ENCODE measurements at places on chromosomes 6 and 20.

- no peak for DNase-seq
Observed at GRCh38 chr20:19936466-19937200, 80.5 kb upstream of the NAA20 start.

GRCh38 chr6:16723826-16724225 lies 37.4 kb downstream of the ATXN1 start:
- DNase-seq = no peak

DNA sequence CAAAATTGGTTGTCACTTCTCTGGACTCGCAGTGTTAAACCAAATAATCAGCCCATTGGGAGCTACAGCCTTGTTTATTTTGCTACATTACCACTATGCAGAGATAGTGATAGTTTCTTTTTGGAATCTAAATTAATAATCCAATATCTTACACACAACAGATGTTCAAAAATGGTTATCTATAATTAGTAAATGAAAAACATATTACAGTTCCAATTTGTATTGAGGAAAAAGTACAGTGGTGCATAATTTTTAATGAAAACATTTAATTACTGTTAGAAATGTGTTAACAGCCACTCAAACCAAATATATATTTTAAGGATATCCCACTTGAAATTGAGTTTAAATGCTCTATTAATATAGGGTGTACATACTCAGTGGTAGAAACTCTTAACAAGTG lies 327.3 kb upstream of the MARCKS start:
- no peak for DNase-seq

DNA sequence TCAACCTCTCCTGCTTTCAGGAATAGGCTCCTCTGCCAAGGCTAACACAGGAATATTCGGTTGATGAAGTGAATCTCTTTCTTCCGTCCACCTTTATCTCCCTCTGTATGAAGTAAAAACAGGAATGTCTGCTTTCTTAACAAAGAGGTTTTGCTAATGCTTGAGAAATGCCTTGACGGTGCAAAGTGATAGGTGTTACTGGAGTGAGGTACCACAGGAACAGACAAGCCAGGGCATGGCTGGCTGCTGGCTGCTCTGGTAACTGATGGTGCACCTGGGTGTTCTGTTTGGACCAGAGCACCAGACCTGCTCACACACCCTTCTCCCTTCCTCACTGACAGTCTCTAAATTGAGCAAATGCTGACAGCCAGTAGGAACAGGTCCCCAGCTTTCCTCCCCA lies 174.0 kb upstream of the FBXL4 start:
- no peak for DNase-seq

DNA sequence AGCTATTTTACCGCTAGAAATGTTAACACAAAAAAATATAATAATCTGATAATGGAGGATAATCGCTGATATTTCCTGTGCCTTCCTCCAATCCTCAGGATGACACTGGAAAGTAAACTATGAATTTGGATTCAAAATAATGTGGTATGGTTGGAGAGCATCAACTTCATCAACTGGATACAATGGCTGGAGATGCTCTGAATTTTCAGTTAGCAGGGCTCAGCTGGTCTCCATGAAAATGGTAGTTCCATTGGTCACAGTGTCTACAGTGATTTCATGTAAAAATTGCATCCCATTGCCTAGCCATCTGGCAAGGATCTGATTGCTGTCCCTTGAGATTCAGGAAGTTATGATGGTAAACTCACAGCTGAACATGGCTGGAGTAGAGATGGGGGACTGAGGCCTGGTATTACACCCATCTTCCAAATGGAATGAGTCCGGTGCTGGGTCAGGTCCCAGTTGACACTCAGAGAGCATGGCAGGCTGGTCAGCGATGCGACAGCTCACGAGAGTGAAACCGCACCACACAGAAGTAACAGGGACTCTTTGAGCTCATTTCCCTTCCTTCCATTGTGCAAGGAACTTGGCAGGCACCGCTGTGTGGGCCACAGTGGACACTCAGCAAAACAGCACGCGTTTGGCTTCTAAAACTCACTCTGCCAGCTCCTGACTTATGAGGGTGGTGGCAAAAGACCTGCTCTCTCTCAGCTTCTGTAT lies 142.4 kb upstream of the TNFAIP3 start:
- no peak for DNase-seq

DNA sequence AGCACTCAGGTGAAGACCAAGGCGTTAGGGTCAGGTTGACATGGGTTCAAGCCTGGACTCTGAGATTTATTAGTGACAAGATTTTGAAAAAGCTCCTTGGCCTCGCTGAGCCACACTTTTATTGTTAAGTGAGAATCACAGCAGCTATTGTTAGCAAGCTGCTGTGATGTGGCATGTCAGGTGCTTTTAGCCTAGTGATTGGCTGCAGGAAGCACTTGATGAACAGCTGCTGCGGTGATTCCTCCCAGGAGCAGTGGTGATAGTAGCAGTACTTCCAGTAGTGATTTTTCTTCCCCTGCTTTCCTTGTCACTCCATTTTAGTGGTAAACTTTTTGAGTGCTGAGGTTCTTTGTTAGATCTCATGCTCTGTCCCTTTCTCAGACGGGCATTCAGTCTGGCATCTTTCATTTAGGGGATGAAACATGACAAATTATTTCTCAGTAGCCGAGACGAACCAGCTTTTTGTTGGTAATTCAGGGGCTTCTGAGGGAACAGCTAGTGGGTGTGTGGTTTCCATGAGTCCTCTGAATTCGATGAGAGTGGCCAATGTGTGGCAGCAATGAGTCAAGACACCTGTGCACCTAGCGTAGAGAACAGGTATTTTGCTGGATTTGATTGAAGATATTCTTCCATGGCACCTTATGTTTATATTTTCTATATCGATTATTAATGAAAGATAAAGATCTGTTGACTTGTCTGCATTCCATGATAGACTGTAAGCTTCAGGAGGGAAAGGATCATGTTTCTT lies 696.7 kb downstream of the DHX35 start:
- no peak for DNase-seq

DNA sequence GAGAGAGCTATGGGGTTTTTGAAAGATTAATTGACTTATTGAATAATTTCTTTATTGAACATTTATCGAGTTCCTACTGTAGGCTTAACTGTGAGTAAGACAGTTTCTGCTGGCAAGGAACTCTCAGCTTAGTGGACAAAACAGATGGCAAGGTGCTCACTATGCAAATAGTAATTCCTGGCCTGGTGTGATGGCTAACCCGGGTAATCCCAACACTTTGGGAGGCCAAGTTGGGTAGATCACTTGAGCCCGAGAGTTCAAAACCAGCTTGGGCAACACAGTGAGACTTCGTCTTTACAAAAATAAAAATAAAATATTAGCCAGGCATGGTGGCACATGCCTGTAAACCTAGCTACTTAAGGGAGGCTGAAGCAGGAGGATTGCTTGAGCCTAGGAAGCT lies 13.5 kb upstream of the TGM2 start:
- no peak for DNase-seq

- no peak for DNase-seq
Observed at GRCh38 chr20:48065833-48066232, 280.6 kb upstream of the SULF2 start.

DNA sequence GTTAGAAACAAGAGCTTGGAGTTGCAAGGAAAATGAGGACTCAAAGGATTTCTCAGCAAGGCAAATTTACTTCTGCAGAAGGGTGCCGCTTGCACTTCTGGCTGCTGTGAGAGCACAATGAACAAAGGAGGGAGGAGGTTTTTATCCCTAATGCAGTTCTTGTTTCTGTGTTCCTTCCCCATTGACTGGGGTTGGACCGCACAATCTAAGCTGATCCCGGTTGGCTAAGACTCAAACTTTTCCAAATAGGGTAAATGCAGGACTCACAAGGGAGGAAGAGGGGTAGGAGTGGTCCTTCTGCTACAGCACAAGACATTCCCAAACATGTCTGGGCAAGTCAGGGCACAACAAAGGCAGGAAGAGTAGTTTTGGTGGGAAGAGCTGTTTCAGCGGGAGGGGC lies 249.6 kb upstream of the MOCS1 start:
- no peak for DNase-seq

GRCh38 chr6:124982669-124983068 lies 20.4 kb downstream of the RNF217 start:
- no peak for DNase-seq

- no peak for DNase-seq
Observed at GRCh38 chr20:23027721-23028120, 7.4 kb upstream of the SSTR4 start.

DNA sequence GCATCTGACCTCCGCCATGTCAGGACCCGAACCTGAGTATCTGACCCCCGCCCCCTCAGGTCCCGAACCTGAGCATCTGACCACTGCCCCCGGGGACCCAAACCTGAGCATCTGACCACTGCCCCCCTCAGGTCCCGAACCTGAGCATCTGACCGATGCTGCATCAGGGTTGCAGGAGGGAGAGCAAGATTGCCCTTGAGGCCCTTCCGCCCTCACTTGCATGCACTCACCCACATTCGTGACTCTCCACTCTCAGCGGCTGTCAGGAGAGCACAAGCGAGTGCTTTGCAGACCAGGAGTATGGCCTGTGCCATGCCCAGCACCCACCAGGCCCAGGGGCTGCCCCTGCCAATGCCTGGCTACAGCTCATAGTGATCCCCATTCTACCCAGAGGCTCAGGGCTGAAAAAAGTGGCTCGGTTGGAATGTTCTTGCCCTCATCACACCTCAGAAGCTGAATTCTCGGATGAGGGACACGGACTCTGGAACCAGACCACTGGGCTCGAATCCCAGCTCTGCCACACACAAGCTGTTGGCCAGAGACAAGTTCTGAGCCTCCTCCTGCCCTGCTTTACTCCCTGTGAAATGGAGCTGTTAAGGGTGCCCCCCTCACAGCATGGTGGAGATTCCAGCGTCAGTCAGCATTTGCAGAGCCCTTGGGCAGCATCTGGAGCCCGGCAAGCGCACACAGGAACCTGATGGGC lies 82.1 kb downstream of the DLL1 start:
- DNase-seq = no peak

- no peak for DNase-seq
Observed at GRCh38 chr6:106134087-106134770, 48.1 kb downstream of the PRDM1 start.

DNA sequence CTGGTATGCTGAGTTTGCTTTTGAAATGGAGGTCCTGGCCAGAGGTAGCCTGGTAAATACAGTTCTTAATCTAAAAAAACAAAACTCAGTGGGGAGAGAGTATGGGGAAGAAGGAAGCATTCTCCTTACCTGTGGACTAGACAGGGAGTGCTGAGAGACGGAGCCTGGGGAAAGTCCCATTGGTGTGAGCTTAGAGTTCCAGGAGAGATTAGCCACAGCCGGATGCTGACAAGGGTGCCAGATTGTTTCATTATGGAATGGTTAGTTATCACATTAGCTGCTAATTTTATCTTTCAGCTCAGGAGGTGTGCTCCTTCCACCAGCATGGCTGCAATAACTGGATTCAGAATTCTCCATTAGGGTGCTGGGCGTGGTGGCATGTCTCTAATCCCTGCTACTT lies 75.9 kb downstream of the RREB1 start:
- DNase-seq = no peak

DNA sequence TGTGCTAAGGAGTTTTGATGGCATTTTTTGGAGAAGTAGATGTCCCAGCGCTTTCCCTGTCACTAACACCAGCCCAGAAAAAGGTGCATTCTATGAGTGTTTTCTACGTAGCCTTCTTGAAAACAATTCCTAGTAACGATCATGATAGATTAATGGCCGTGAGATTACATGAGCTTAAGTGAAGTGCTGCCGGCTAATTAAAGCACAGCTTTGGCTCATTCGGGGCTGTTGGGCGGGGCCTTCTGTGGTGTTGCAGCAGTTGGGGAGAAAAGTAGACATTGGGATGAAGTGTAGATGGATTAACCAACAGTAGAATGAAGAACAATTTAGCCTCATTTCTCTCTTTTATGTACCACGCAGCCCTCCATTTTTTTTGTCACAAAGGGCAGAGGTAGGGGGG lies 20.8 kb upstream of the TRAF3IP2 start:
- peak; percentile 44 for DNase-seq

DNA sequence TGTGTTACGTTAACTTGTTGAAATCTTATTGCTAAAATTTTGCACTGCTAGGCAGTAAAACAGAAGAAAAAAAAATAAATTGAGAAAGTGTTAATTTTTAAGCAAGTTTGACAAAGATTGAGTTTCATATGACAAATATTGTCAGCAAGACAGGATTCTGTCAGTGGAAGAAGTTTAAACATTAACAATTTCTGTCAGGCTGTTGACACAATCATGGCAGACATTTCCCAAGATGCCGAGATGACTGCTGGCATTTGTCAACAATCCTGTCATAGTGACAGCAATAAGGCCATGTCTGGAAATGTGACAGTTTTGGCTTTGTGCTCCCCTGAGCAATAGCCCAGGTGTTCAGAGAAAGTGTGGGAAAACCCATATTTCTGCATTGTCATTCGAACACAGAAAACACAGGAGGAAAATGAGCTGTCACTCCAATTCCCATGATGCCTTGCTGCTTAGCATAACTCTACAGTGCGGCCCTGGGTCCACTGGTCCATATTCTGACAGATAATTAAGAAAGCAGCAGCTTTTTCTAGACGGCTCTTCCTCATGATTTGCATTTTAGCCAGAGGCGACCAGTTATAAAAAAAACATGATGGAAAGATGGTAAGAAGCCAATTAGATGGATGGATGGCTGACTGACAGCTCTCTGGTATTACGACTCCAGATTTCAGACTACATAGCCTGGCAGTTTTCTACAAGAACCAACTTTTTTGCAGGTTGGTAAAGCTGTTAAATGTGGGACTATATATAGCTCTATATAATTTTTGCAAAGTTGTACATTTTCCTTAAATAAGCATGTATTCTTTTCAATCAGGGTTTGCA lies 43.6 kb upstream of the DEFB112 start:
- DNase-seq = no peak

- DNase-seq = peak; percentile 83
Observed at GRCh38 chr20:4014031-4014474, 1.3 kb downstream of the RNF24 start.

DNA sequence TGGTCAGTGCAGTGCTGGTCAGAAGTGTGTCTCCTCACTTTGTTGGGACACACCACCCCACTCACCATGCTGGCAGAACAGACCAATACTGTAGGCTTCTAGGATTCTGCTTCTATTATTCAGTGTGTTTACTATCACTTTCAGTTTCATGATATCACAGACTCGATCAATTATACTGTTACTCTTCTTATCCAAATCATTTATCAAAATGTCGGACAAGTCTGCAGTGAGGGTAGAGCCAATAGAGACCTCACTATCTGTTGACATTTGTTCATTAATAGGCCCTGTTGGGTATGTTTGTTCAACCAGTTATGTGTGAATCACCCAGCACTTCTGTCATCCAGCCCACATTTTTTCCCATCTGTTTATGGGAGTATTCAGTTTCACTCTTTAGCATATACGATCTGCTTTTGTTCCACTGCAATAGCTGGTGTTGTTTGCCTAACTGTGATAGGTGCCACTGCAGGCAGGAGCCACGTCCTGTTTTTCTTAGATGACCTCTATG lies 140.1 kb downstream of the NRN1 start:
- DNase-seq = peak; percentile 77

GRCh38 chr6:144063246-144063743 lies 32.1 kb downstream of the SF3B5 start:
- no peak for DNase-seq

DNA sequence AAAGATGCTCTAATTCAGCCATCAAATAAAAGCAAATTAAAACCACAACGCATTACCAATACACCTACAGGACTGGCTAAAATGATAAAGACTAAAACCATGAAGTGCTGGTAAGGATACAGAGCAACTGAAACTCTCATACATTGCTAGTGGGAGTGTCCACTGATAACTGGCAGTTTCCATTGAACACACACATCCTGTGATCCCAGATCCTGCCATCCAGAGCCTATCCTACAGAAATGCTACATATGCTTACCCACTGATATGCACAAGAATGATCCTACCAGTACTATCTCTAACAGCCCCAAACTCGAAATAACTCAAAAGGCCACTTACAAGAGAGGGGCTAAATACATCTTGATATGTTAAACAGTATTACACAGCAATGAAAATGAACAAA lies 81.0 kb downstream of the FYN start:
- no peak for DNase-seq

GRCh38 chr20:35120012-35120701 lies 27.0 kb downstream of the EDEM2 start:
- no peak for DNase-seq

Data from NCI-H2171 (cell line).